ENCODE measurements at places on chromosomes 6 and 20. TPM values are rescaled to one million over a fixed set of nuclear protein-coding genes. Genes with fewer than 3 reads are reported as not detected.

Gene ATP9A
- total RNA-seq, result 49.0 TPM

Gene STMND1
- not detected for total RNA-seq

Gene MARCKS
- total RNA-seq, result 74.2 TPM

Gene SLC17A1
- not detected for total RNA-seq

Measured in aortic smooth muscle cell (primary cell).